CD4-positive, alpha-beta T cell treated with Interleukin-1 beta for 1 hour (primary cell): ENCODE measurements at places on chromosomes 2 and 18.

DNA sequence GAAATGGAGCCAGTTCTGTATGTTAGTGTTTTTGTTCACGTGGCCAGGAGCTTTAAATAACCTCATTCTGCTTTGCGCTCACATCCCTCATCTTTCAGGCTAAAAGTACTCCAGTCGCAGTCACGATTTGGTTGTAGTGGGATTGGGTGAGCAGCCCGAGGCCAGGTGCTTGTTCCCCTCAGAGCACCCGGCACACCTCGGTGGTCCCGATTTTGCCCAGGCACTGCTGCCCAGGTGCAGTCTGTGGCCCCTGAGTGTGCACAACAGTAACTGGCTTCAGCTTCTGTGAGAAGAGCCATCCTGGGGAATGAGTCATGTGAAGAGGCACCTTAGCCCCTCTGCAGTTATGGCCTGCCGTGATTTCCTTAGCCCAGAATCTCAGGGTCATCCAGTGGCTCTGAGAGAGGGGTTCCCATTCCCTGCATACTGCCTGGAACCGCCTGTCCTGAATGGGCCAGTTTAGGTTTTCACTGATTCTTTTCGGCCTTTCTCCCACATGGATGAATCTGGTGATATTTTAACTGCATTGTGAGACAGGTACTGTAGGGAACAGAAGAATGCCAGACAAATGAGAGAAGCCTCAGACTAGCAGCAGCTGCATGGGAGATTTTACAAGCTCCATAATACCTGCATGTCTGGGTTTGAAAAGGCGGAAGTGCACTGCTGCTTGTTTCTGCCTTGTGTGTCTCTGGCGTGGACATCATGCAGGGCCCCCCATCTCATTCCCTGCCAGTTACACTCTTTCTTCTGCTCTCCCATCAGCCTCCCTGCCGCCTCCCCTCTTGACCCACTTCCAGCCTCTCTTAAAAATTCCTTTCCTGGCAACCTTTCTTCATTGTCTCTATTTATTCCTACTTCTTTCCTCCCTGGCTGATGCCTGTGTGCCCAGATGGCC, 33.5 kb downstream of the IMPA2 start:
- DNase-seq = no peak

DNA sequence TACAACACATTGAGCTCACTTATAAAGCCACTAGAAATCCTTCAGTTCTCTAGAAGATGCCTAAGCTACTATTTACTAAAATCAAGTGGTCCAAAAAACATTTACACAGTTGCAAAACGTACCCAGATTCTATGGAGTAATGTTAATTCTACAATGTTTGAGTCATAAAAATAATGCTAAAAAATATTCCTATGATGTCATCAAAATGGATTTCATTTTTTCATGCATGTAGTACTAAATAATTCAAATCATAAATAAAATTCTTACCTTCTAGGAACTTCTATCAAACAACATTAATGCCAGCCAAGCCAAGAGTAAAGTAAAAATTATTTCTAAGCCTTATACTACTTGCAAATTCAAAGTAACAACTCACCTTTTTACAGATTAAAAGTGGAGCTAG, 168.9 kb upstream of the EPC2 start:
- no peak for DNase-seq

DNA sequence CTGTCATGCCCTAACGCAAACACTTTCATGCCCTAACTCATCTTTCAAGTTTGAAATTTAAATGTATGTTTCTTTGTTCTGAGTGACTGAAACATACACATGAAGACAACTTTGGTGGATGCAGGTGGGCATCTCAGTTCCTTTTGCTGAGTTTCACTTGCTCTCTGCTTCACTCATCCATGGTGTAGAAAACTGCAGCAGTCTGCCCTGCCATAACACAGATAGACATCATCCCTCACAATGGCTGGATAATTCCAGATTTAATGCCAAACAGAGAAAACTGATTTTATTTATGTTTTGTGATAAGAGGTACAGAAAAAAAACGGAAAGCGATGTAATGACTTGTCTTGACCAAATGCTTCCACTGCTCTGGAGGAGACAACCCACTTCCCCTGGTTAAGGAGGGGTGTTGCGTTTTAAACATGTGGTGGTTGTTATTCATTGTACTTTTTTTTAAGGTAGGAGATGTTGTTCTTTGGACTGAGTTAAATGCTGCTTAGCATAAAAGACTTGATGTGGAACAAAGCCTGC, 70.4 kb downstream of the RHBDD1 start:
- peak; percentile 41 for DNase-seq

- no peak for DNase-seq
Measured at GRCh38 chr2:109482361-109482861, 131.4 kb downstream of the SEPTIN10 start.

GRCh38 chr2:85355521-85355920, 952 bp downstream of the ELMOD3 start:
- no peak for DNase-seq

DNA sequence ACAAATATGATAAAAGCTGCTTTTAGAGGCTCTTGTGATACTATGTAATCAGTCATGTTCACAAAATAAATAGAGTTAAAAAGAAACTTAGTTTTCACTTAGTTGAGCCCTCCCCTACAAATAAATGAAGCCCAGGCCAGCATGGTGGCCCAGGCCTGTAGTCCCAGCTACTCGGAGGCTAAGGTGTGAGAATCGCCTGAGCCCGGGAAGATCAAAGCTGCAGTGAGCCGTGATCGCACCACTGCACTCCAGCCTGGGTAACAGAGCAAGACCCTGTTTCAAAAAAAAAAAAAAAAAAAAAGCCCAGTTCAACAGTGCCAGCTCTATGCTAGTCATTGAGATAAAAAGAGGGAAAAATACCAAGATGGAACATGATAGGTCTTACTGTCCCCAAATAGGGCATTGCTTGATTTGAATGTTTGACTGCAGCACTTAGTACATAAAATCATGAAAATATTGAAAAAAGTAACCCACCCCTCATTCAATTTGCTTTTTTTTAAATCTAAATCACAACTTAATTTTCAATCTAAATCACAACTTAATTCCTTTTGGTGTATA, 1.5 kb downstream of the ASNSD1 start:
- no peak for DNase-seq

DNA sequence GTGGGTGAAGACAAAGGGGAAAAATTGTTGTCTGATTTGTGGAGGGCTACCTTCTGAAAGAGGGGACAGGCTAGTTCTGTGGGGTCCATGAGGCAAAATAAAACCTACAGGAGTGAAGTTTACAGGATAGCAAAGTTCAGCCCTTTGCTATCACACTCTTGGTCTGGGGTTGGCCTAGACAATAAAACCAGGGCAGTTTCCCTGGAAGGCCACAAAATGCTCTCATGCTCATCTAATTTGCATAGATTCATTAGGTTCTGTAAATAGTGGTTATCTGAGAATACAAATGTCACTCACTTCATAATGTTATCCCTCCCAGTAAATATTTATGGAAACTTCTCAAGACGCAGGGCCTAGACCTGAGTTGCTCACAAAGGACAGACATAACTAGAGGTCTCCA, 63.6 kb downstream of the INSIG2 start:
- DNase-seq = no peak

- DNase-seq = no peak
Measured at GRCh38 chr18:7733642-7734041, 166.5 kb downstream of the PTPRM start.

GRCh38 chr2:100470898-100471514, 724 bp downstream of the NMS start:
- DNase-seq = no peak

- no peak for DNase-seq
Measured at GRCh38 chr18:25326361-25326952, 25.5 kb downstream of the ZNF521 start.

DNA sequence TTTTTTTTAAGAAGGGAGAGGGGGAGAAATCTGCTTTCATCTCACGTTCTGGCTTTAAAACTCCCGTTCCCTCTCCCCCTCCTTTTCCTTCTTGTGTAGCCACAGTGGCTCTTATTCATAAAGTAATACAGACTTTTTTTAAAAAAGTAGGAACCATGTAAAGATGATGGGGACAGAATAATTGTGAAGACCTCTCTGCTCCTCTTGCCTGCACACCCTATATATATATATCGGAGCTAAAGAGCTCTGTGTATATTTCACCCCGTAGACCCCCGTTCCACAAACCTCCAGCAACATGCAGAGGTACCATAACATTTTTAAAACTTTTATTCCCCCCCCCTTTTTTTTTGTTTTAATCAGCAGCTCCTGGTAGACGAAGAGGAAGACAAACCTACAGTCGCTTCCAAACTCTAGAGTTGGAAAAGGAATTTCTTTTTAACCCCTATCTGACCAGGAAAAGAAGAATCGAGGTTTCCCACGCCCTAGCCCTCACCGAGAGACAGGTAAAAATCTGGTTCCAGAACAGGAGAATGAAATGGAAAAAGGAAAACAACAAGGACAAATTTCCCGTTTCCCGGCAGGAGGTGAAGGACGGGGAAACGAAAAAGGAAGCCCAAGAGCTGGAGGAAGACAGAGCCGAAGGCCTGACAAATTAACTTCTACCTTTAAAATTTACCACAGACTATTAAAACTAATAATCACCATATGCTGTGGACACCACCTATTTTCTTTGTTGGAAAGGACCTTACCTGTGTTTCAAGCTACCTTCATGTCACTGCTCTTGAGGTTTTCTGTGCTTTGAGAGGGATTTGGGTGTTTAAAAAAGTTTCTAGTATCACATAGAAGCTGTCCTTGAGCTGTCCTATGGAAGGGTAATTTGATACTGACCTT, 1.7 kb downstream of the HOXD8 start:
- no peak for DNase-seq

DNA sequence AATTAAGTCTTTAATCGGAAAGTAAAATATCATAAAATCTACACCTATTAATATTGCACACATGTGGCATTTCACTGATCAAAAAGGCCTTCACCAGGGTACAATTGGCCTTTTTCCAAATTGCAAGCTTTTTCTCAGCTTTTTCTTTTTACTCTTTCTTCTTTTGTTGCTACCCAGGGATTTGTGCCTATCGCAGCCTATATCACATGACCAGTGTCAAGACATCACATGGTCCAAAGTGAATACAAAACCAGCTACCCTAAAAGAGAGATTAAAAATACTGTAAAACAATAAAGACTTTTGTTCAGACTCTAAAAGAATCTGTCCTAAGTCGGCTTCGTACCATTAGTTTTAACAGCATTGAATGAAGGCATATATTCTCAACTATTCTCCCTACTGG, 15.0 kb upstream of the OTX1 start:
- no peak for DNase-seq
